ENCODE measurements at places on chromosomes 12 and 14.

DNA sequence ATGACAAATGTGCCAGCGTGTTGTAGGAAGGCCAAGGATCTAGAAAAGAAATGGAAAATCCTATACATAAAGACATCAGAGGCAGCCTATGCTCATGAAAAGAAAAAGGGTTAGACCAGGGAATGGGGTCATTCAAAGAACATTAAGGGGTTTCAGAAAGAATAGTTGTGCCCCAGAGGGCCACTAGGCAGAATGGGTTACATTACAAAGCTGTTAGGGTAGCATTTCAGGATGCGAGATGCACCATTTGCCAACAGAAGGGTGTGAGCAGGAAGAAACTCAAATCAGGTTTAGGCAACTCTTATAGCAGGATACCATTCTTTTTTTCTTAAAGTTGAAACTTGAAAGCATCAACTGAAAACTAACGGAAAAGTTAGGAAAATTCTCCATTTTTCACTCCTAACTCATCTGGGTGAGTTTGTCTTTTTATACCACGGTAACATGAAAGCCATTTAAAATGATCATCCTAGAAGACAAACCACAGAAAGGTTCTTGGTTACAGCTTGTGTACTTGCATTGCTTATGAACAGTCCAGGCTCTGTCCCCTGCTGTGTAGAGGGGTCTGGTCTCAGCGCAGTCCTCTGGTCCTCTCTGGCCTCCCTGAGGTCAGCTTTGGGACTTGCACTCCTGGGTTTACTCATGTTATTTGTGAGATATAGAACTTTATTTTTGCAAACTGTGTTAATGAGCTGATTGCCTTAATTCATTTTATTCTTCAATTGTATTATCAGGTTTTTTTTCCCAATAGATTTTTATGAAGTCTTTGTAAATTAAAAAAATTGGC, 209.1 kb downstream of the DACT1 start:
- no peak for DNase-seq

GRCh38 chr14:45145214-45145613, 9.5 kb downstream of the FANCM start:
- DNase-seq, result no peak

DNA sequence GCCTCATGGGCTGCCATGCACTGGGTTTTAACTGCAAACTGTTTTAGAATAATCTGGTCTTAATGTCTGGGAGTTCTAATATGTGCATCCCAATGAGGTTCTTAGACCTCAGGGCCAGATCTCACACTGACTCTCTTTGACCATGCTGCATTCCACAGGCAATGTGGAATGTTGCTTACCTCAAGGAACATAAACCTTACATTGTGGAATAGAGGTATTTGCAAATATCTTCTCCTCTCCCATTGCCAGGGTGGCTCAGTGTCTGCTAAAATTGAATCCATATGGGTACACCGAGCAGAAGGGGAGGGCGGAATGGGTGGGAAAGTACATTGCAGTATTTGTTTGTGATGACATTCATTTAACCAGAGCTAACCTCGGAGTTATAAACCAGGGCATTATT, 78.6 kb downstream of the CHST11 start:
- DNase-seq, result no peak

- no peak for DNase-seq
These were observed 87.5 kb upstream of the MON2 start for GRCh38 chr12:62379026-62379722.

DNA sequence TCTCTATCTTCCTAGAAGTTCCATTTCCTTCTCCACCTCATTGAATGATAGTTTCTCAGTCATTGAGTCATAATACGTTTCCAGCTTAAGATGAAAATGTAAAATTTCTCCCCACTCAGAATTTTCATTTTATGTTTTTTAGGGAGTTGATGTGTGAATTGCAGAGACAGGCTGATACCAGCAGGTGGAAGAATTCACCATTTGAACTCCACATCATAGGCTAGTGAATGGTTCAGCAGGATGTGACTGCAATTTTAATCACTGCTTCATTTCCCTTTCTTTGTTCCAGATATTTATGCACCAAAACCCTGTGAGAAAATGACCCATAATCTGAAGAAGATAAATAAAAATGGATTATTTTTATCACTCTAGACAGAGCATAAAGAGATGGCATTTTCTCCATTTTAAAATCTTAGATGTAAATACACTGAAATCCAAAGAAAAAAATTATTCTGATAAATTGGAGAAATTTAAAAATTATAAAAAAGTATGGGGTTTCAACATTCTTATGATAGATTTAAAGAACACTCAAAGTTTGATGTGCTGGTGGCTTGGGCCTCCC, 10.6 kb upstream of the PYGL start:
- DNase-seq, result no peak

GRCh38 chr14:89736881-89737280, 217.6 kb downstream of the EFCAB11 start:
- no peak for DNase-seq

DNA sequence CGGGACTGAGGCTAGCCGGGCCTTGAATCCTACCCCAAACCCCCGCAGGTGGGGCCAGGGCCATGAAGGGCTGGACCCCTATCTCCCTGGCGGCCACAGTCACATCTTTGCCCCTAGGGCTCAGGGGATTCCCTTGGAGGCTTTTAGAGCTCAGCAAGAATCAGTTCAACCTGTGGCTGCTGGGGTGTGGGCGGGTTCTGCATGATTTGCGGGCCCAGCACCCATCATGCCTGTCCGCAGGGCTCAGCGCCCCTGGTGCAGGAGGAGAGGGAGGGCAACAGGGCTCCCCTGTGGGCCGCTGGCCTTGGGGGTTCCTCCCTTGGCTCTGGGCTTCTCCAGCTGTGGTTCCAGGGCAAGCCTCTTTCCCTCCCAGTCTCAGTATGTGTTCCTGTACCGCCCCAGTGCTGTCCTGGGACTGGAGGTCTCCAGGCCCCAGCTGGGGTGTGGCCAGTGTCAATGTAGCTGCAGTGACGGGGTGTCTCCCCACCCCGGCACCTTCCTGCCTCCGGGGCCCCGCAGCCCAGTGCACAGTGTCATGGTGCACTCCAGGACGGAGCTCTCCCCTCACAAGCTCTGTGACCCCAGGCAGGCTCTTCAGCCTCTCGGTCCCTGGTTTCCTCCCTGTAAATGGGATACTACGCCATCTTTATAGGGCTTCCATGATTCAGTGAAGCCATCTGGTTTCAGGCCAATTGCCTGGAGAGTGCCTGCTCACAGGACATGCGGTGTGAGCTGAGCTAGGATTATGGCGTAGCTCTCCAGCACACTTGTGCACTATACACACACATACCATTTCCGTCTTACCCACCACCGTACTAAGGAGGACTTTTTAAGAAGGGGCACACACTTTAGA, 9.9 kb upstream of the LBHD2 start:
- no peak for DNase-seq

DNA sequence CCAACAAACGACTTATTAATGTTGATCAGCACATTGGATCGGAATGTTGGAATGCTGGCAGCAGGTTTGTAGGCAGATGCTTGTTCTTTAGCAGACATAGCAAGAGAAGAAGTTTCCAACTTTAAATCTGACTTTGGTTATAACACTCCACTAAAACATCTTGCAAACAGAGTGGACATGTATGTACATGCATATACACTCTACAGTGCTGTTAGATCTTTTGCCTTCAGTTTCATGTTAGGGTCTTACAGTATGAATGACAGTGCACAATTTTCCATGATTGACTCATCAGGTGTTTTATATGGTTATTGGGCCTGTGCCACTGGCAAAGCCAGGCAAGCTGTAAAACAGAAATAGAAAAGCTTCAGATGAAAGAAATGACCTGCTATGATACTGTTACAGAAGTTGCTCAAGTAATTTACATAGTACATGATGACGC, 14.3 kb upstream of the DHRS7 start:
- no peak for DNase-seq

DNA sequence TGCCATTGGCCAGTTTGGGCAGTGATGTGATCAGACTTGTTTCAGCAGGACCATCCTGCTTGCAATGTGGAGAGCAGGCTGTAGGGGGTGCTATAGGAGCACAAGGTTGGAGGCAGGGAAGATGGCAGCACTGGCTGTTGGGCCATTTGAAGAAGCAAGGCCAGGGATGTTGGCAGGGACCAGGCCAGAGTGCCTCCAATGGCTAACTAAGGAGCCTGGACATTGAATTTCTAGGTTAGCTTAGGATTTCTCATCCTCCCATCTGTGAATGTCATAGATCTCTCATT, 23.5 kb downstream of the FGF23 start:
- no peak for DNase-seq

- no peak for DNase-seq
These were observed 4.8 kb downstream of the YBX3 start for GRCh38 chr12:10718279-10718821.

Measured in esophagus squamous epithelium (tissue), 5 donors.